ENCODE measurements at places on chromosomes 5 and 9.

DNA sequence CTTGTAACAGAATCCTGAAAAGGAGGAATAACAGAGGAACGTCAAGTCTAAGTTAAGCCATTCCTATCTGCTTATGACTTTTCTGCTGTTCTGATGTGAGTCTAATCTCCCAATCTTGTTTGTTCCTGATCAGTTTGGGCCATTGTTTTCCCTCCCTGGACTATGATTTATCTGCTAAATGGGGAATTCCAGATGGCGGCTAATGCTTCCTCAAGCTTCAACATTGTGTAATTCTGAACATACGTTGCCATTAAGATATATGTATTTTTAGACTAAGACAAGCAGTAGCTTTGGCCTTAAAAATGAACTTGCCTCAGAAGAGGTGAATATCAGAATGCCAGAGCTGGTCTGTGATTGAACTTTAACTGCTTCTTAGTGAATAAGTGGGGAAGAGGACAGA, 142.7 kb downstream of the PRKACG start:
- H3K36me3 ChIP-seq: peaks cover 9% of the 10 kb centered on the region
- no peak overlapping the region for H3K4me3 ChIP-seq
- no peak for DNase-seq

GRCh38 chr5:163033656-163034055, 403.7 kb upstream of the CCNG1 start:
- no peaks in the 10 kb centered on the region for H3K36me3 ChIP-seq
- no peak overlapping the region for H3K4me3 ChIP-seq
- DNase-seq: no peak
- no peaks in the 10 kb centered on the region for H3K4me1 ChIP-seq
- H3K27ac ChIP-seq: no peak overlapping the region

GRCh38 chr5:142221091-142221860, 103.5 kb downstream of the SPRY4 start:
- H3K4me1 ChIP-seq: peaks cover 40% of the 10 kb centered on the region
- H3K27ac ChIP-seq: no peak overlapping the region
- no peaks in the 10 kb centered on the region for H3K36me3 ChIP-seq
- peak overlapping the region; percentile 48 for H3K4me3 ChIP-seq
- peaks cover 5% of the 10 kb centered on the region for H3K27me3 ChIP-seq

GRCh38 chr5:10607666-10608073, 43.8 kb downstream of the ANKRD33B start:
- DNase-seq: peak; percentile 28
- no peaks in the 10 kb centered on the region for H3K27me3 ChIP-seq
- H3K36me3 ChIP-seq: no peaks in the 10 kb centered on the region
- H3K4me1 ChIP-seq: peaks cover 46% of the 10 kb centered on the region
- H3K4me3 ChIP-seq: peak overlapping the region; percentile 85

DNA sequence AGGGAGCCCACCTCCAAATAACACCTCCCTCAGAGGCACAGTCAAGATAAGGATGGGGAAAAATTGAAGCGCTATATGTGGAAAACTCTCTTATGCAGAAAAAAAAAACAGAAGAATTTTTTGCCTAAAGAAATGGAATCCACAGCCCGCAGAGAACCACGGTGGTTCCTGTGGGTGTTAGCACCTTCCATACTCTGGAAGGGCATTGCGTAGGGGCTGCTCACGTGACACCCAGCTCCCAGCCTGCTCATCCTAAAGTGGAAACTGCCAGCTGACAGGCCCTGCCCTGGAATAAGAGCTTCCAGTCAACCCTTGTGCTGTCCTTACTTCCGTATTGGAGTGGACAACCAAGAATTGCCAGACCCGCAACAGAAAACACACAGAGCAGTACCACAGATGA, 142.5 kb downstream of the FSTL4 start:
- H3K4me1 ChIP-seq: no peaks in the 10 kb centered on the region
- no peak for DNase-seq
- no peaks in the 10 kb centered on the region for H3K36me3 ChIP-seq

DNA sequence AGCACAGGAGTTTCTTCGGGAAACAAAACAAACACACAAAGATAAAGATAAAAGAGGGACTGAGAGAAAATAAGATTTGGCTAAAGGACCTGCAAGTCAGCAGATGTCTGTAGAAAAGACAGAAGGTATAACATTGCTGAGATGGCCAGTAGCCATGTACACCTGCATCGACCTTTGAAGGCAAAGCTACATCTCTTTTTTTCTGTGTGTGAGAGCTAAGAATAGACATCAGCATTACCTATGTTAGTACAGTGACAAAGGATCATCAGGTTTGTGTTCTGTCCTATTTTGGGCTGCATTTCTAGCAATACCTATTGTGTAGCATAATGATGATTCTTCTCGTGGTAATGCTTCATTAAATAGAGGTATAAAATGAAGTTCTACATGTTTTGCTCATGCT, 64.9 kb downstream of the KDM4C start:
- peaks cover 27% of the 10 kb centered on the region for H3K36me3 ChIP-seq
- no peak overlapping the region for H3K4me3 ChIP-seq
- H3K27ac ChIP-seq: peak overlapping the region; percentile 33

DNA sequence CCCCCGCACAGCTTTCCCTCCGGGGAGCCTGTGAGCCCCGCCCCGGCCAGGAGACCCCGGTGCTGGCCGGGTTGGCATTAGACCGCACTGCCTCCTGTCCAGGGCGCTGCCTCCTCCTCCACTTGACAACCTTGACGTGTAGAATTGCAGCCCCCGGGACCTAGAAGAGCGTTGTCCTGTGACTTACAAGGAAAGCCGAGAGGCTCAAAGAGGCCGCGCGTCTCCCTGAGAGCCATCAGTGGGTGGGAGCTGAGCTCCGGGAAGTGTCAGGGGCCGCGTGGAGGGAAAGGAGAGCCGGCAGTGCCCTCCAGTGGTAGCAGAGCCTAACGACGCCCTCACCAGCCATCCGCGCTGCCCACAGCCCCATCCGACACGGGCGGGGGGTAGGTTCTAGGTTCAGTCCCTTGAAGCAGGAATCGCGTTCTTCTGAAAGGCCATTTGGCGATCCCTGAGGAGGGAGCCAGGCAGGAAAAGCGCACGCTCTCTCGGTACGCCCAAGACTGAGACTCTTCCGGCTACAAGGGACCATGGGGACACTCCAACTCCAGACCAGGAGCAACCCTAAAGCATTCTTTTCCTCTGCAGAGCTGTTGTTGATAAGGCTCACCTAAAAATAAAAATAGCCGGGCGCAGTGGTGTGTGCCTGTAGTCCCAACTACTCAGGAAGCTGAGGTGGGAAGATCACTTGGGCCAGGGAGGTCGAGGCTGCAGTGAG, 40.6 kb upstream of the SAP30L start:
- no peaks in the 10 kb centered on the region for H3K27me3 ChIP-seq
- peak; percentile 66 for DNase-seq
- no peaks in the 10 kb centered on the region for H3K36me3 ChIP-seq
- no peak overlapping the region for H3K4me3 ChIP-seq

DNA sequence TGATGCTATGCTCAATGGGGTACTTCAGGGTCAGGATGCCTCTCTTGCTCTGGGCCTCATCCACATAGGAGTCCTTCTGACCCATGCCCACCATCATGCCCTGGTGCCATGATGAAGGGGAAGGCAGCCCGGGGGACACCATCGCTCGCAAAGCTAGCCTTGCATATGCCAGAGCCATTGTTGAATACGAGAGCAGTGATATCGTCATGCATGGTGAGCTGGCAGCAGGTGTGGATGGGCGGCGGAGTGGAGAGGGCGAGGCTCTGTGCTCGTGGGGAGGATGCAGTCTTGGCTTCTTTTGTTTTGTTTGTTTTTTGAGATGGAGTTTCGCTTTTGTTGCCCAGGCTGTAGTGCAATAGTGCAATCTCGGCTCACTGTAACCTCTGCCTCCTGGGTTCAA, 17.2 kb upstream of the SPZ1 start:
- no peak overlapping the region for H3K27ac ChIP-seq
- H3K4me1 ChIP-seq: no peaks in the 10 kb centered on the region
- H3K36me3 ChIP-seq: no peaks in the 10 kb centered on the region
- no peak overlapping the region for H3K4me3 ChIP-seq
- no peak for DNase-seq

DNA sequence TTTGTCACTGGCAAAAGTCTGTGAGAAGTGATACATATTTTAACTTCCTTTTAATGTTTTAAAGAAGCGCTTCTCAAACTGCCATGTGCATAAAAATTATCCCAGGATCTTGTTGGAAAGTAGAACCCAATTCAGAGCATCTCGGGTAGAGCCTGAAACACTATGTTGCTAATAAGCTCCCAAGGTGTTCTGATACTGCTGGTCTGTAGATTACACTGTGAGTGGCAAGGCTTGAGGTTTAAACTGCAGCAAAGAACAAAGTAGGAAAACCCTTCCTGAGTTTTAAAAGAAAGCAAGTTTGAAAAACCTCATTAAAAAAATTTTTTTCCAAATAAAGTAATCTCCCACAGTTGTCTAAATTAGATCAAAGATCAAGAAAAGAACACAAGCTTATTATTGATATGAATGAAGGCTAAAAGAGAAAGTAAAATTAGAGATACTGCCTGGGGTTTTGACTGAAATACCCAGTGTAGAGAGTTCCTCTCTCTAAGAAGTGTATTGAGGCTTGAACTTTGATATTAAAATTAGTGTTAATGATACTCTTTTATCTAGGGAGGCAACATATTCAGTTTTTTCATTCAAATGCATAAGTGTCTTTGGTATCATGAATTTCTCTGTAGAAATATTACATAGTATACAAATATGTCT, 19.8 kb upstream of the JAK2 start:
- peaks cover 9% of the 10 kb centered on the region for H3K4me1 ChIP-seq
- H3K27me3 ChIP-seq: no peaks in the 10 kb centered on the region
- DNase-seq: no peak
- H3K27ac ChIP-seq: no peak overlapping the region
- H3K36me3 ChIP-seq: peaks cover 23% of the 10 kb centered on the region

GRCh38 chr5:117434254-117434653, 859.6 kb upstream of the SEMA6A start:
- H3K27ac ChIP-seq: no peak overlapping the region
- no peaks in the 10 kb centered on the region for H3K36me3 ChIP-seq
- H3K4me3 ChIP-seq: no peak overlapping the region
- H3K27me3 ChIP-seq: no peaks in the 10 kb centered on the region
- H3K4me1 ChIP-seq: no peaks in the 10 kb centered on the region

GRCh38 chr9:134293611-134294152, 32.6 kb upstream of the RXRA start:
- H3K27me3 ChIP-seq: peaks cover 16% of the 10 kb centered on the region
- DNase-seq: peak; percentile 32
- peak overlapping the region; percentile 88 for H3K4me3 ChIP-seq
- H3K27ac ChIP-seq: no peak overlapping the region
- H3K4me1 ChIP-seq: peaks cover 16% of the 10 kb centered on the region
- no peaks in the 10 kb centered on the region for H3K36me3 ChIP-seq

DNA sequence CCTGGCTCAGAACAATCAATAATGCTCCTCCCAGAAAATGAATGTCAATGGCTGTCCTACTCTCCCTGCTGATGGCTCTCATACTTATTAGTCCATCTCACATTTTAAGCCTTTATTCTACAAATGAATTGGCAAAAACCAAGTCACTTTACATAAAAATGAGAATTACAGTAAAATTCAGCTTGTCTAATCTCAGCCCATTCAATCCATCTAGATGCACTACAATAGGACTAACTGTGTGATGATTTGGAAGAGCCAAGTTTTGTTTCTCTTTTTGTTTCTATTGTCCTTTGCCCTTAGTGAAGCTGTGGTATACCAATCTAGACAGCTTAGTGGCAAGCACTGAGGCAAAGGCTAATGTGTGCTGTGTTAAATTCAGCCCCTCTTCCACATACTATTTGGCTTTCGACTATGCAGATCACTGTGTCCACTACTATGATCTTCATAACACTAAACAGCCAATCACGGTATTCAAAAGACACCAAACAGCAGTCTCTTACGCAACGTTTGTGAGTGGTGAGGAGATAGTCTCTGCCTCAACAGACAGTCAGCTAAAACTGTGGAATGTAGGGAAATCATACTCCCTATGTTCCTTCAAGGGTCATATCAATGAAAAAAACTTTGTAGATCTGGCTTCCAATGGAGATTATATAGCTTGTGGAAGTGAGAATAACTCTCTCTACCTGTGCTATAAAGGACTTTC, 140.8 kb upstream of the ZNF462 start:
- H3K4me3 ChIP-seq: no peak overlapping the region
- DNase-seq: no peak

GRCh38 chr5:122259995-122260394, 52.0 kb upstream of the SNCAIP start:
- no peaks in the 10 kb centered on the region for H3K36me3 ChIP-seq
- no peak overlapping the region for H3K27ac ChIP-seq
- H3K27me3 ChIP-seq: peaks cover 9% of the 10 kb centered on the region

GRCh38 chr5:122981846-122982245, 54.7 kb downstream of the PPIC start:
- no peak overlapping the region for H3K4me3 ChIP-seq
- H3K36me3 ChIP-seq: no peaks in the 10 kb centered on the region
- no peak for DNase-seq
- peak overlapping the region; percentile 39 for H3K27ac ChIP-seq
- H3K27me3 ChIP-seq: no peaks in the 10 kb centered on the region
- peaks cover 10% of the 10 kb centered on the region for H3K4me1 ChIP-seq

GRCh38 chr5:66273121-66273520, 129.0 kb downstream of the SREK1 start:
- no peak overlapping the region for H3K4me3 ChIP-seq
- H3K4me1 ChIP-seq: no peaks in the 10 kb centered on the region
- no peak for DNase-seq
- no peak overlapping the region for H3K27ac ChIP-seq

GRCh38 chr9:21510806-21511205, 28.7 kb upstream of the IFNE start:
- H3K27me3 ChIP-seq: no peaks in the 10 kb centered on the region
- H3K27ac ChIP-seq: no peak overlapping the region
- no peak overlapping the region for H3K4me3 ChIP-seq
- no peaks in the 10 kb centered on the region for H3K36me3 ChIP-seq
- H3K4me1 ChIP-seq: no peaks in the 10 kb centered on the region

DNA sequence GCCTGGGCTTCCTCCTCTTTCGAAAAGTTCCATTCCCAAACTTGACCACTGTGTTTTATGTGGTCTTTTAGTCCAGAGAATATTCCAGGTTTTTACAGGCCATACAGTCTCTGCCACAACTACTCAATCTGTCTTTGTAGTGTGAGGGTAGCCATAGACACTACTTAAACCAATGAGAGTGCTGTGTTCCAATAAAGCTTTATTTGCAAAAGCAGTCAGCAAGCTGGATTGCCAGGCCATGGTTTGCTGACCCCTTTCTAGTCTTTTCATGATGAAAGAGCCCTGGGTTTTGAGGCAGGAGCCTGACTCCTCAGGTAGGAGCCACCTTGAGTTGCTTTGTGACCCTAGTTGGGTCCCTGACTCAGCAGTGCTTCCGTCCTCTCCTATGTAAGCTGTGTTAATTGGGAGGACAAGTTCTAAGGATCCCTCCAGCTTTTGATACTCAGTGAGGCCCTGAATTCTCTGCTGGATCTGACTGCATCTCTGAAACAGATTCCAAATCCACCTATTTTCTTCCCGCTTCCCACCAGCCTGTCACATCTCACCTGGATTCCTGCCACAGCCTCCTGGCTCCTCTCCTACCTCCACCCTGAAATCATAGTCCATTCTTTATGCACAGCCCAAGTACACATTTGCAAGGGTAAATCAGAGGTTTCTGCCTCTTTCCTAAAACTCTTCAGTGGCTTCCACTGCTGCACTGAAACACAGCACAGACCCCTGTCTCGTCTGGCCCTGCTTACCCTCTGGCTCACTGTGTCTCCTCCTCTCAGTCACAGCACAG, 13.5 kb downstream of the GALNT10 start:
- peaks cover 31% of the 10 kb centered on the region for H3K4me1 ChIP-seq
- no peak for DNase-seq
- H3K4me3 ChIP-seq: no peak overlapping the region
- H3K36me3 ChIP-seq: peaks cover 33% of the 10 kb centered on the region
